ENCODE measurements at places on chromosomes 12 and 14.
A peak's percentile ranks its signal among the peaks of the same experiment; 100 is the strongest.

GRCh38 chr12:132861558-132861957, 25.8 kb downstream of the CHFR start:
- DNase-seq = no peak

DNA sequence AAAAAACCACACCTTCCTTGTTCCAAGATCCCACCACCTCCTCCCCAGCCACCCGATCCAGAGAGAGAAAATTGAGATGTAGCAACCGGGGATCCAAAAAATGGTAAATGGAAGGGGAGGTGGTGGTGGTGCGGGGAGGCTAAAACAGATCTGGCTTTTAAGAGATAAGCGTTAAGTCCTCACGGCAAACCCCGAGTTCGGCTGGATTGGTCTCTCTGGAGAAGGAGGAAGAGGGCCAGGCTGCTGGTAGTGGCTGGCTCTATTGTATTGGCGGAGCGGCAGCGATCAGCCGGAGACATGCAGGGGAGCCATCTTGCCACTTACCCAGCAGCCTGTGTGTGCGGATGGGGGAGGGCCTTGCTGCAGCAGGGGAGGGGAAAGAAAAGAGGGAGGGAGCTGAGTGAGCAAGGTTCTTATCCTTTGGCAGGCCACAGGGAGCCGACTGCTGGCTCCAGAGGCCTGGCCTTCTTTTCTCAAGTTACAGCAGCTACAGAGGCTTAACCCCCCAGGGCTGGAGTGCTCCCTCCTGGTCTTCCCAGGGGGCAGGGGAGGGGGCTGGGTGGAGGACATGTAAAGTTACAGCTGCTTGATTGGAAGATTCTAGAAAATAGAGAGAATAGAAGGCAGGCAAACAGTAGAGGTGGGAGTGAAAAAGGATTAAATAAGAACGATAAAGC, 14.1 kb upstream of the CDH24 start:
- peak; percentile 92 for DNase-seq

GRCh38 chr12:46783871-46784270, 41.9 kb downstream of the SLC38A4 start:
- no peak for DNase-seq

DNA sequence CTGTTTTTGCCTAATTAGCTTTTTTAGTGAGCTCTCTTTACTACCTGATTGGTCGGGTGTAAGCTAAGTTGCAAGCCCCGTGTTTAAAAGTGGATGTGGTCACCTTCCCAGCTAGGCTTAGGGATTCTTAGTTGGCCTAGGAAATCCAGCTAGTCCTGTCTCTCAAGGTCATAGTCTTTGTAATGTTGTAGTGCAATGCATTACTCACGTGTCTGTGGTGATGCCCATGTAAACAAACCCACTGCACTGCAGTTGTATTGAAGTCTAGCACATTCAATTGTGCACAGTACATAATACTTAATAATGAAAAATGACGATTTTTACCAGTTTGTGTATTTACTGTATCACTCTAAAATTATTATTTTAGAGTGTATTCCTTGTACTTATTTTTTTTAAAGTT, 335.5 kb downstream of the NUAK1 start:
- no peak for DNase-seq

GRCh38 chr12:93571925-93572711, at the start of gene SOCS2:
TSS of gene SOCS2 (plus strand) at chr12:93572675. CDS start at chr12:93572898, 223 bp downstream.
- DNase-seq = peak; percentile 46

DNA sequence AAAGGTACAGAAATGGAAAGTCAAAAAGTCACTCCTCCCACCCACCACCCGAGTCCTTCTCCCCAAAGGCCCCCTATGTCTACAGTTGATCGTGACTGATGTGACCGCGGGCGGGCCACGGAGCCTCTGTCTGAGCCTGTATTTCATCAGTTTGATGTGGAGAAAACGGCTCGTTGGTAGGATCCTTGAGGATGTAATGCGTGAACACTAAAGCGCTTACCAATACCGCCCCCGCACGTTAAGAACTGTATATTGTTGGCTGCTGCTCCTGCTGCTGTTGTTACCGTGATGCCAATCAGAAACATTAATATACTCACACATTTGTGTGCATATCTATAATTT, 24.6 kb upstream of the UBC start:
- peak; percentile 92 for DNase-seq

DNA sequence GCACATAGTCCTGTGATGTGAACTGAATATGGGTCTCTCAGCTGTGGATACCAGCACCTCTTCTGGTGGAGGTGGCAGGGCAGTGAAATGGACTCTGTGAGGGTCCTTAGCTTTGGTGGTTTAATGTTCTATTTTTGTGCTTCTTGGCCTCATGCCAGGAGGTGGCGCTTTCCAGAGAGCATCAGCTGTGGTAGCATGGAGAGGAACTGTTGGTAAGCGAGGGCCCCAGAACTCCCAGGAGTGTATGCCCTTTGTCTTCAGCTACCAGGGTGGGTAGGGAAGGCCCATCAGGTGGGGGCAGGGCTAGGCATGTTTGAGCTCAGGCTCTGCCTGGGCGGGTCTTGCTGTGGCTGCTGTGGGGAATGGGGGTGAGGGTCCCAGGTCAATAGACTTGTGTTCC, 241.7 kb downstream of the AEBP2 start:
- DNase-seq = no peak

DNA sequence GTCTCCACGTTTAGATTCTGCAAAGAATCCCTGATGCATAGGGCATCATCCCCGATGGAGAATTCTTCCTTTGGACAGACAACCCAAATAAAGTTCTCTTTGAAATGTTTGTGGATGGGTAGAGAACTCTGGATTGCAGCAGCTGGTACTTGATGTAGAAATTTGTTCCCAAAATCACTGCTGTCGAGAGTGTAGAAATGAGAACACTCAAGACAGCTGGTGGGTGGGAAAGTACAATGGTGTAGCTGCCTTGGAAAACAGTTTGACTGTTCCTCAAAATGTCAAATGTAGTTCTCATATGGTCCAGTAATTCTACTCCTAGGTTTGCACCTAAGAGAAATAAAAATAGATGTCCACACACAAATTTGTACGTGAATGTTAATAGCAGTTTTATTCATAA, 671.5 kb upstream of the TMEM132C start:
- no peak for DNase-seq

DNA sequence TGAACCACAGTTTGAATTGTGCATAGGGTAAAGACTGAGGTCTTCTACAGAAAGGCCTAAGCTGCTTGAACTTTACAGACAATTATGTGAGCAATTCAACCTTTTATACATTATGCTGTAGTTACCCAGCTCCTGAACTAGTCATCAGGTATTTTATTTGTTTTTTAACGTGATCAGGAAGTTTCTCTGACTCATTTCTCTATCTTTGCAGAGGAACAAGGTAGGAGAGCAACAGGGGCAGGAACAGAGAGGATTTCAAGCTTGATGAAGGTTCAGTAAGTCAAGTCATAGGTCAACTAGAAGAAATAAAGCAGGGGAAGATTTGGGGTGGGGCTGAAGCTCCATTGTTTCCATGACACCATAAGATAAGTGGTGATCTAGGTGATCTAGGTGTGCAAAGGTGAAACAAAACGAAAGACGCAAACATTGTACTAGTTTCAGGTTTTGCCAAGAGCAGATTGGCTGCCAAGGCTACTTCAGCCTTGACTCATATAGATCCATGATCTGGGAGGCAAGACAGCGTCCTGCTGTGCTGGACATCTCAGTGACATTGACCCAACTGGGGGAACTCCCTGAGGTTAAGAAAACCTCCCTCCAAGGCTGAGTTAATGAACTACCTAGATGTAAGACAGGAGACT, 198.1 kb downstream of the DAD1 start:
- DNase-seq = no peak

GRCh38 chr12:124464062-124464461, 103.3 kb downstream of the NCOR2 start:
- DNase-seq = no peak

DNA sequence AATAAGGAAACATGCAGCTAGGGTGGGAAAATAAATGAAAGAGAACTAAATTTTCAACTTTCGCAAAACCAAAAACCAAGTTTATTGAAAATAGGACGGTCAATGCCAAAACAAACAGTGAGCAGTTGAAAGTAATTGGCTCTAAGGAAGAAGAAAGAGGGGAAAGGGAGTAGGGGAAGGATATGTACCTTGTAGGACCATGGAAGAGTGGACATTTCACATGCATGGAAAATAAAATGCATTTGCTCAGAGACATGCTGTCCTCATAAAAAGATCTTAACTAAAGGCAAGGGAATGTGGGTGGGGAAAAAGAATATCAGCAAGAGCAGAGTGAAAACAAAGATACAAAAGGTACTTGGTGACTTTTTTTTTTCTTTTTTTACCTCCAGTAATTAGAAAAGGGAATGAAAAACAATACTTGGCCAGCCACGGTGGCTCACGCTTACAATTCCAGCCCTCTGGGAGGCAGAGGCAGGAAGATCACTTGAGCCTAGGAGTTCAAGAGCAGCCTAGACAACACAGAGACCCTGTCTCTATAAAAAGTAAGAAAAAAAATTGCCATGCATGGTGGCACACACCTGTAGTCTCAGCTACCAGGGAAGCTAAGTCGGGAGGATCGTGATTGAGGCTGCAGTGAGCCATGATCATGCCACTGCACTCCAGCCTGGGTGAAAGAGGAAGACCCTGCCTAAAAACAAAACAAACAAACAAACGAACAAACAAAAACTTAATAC, 6.6 kb downstream of the TXNDC16 start:
- no peak for DNase-seq

DNA sequence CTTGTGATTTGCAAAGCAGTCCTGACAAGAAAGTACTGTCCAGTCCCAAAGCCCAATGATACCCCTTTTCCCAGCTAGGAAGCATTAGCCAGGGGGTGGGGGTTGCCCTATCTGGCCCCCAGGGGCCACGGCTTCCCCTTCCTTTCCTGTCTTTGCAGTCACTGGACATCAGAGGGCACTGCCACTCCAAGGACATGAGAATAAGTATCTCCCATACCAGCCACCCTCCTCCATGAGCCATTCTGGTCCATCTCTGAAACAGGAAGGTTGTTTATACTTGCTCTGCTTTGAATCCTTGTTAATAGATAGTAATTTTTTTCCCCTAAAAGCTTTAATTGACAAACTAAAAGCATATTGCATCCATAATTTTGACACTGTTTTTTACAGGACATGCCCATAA, 29.7 kb downstream of the RBM19 start:
- no peak for DNase-seq

- DNase-seq = no peak
Observed at GRCh38 chr14:64605926-64606685, 56.3 kb downstream of the PPP1R36 start.

DNA sequence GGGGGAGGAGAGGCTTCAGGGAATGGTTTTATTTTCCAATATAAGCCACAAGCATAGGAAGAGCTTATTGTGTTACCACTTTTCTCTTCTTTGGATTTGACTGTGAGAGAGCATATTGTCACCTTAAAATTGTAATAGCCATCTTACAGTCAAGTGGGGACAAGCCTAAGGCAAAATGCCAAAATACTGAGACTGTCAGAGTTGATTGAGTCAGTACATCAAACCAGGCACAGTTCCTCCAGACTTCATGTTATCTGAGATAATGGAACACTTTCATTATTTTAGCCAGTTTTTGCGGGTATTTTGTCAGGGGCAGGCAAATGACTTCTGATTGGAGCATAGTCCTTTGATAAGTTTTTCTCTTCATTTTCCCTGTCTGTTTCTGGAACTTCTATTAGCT, 19.5 kb upstream of the NUBPL start:
- DNase-seq = no peak

GRCh38 chr14:26403760-26404159, 194.1 kb downstream of the NOVA1 start:
- DNase-seq = no peak

All from SK-N-DZ (cell line).